ENCODE measurements at places on chromosomes 4 and X. TPM values are rescaled to one million over a fixed set of nuclear protein-coding genes. Genes with fewer than 3 reads are reported as not detected.

XK gene
- 1.6 TPM for total RNA-seq

GPR173 gene
- total RNA-seq = 0.72 TPM

OFD1 gene
- total RNA-seq = 14.7 TPM

GRCh38 chr4:65069177-65069576 is 601.1 kb downstream of the EPHA5 start:
- DNase-seq = no peak

- DNase-seq = no peak
These were observed at the start of gene LRAT for GRCh38 chr4:154743683-154744340. TSS of gene LRAT (plus strand) at chr4:154744000. CDS start at chr4:154744327, 327 bp downstream.

- peak; percentile 48 for DNase-seq
These were observed 4.7 kb downstream of the RIPPLY1 start for GRCh38 chrX:106898462-106898861.

DNA sequence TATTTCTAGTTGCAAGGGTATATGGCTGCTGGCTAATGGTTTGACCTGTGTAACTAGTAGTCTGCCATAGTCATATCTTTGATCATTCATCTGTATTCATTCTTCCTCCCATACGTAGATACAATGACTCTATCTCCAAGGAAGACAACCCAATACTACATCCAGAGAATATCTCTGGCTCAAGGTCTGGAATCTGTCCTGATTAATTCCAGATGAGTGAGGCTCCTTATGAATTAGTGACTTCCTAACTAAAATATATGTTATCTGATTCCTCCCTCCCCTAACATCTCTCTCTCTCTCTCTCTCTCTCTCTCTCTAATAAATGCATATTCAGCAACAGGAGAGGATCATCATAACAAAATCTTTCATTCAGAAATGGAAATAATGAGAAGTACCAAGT is 641.5 kb downstream of the FAT4 start:
- no peak for DNase-seq

GRCh38 chrX:119817130-119817690 is 25.8 kb upstream of the RPL39 start:
- no peak for DNase-seq

- no peak for DNase-seq
These were observed 1.3 kb downstream of the SHOX start for GRCh38 chrX:631802-632365.
